Spleen (tissue), 13 donors: ENCODE measurements at places on chromosomes 4 and X. TPM values are rescaled to one million over a fixed set of nuclear protein-coding genes. Genes with fewer than 3 reads are reported as not detected.

DNA sequence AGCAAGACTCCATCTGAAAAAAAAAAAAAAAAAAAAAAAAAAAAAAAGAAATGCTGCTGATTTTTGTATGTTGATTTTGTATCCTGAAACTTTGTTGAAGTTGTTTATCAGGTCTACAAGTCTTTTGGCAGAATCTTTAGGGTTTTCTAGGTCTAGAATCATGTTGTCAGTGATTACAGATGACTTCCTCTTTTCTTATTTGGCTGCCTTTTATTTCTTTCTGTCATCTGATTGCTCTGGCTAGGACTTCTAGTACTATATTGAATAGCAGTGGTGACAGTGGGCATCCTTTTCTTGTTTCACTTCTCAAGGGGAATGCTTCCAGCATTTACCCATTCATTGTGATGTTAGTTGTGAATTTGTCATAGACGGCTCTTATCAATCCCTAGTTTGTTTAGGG is 334.4 kb downstream of the SPRY1 start:
- DNase-seq, result no peak

DNA sequence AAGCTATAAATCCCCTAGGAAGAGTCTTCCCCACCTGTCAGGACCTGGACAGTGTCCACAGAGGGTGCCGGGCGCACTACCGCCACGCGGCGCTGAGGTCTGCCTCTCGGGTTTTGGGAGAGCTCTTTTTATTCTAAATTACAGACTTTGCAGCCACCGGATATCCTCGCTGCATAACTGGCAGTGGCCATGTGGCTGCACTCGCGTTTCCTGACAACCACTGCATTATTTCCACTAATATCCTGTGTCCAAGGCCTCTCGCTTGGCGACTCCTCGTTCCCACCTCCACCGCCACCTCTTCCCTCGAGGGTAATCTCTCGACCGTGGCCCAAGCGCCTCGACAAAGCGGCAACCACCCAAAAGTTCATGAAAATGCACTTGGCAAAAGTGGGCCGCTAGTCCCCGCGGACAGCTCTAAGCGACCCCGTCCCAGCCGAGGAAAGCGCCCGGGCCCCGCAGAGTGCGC is 512 bp upstream of the TMEM131L start:
- DNase-seq, result peak; percentile 90

DNA sequence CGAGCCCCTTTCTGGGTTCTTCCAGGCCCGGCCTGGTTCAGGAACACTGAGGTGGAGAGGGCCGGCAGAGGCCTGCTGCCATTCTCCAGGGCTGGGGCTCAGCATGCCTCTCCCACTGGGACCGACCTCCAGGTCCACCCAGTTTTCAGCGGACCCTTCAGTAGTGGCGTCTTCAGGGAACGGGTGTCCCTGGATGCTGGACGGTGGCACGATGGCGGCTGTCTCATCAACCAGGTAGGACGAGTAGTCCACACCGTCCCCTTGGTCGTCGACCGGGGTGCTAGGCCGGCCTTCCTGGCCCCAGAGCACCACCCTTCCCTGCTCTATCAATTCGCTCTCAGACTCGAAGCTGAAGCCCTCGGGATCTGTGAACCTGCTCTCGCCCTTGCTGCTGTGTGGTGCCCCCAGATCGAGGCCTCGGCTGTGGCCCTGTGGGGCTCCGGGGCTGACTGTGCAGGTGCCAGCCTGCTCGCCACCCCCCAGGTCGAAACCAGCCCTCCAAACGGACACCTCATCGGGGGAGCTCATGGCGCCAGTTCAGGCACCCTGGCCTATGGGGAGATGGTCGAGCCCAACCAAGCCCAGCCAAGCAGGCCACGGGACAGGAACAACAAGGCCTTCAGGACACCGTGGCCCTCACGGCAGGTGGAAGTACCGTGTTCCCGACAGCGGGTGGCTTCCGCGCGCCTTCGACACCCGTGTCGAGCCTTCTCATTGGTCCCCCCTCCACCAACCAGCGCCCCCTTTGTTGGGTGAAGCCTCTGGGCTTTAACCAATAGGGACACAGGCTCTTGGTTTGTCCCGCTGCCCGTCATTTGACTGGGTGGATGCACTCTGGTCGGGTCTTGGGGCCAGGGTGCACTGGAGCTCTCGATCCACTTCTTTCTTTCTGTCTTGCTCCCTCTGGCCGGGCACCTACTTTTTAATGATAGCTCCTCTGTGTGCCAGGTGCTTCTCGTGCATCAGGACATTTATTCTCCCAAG is 814 bp upstream of the LOC101059915 start:
- DNase-seq, result peak; percentile 72

GRCh38 chrX:127207326-127207725 is 387.8 kb downstream of the PRR32 start:
- no peak for DNase-seq

GRCh38 chrX:127649011-127649410 is 403.2 kb downstream of the ACTRT1 start:
- DNase-seq, result no peak

DNA sequence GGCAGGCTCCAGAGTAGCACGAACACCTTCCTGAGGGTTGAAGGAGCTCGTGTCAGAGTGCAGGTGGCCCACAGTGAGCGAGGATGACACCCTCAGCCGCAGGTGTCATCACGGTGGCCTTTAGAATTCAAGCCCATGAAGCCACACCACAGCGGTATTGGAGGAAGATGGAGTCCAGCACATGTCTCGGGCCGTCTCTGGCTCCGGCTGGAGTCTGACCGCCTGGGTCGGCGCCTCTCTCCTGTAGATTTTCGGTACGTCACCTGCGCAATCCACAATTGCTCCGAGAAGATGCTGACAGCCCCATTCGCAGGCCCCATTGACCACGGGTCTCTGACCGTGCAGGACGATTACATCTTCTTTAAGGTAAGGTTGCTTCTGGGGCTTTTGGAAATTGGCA is 229.4 kb upstream of the PSAPL1 start:
- no peak for DNase-seq

GRCh38 chr4:28167411-28167810 is 1306.8 kb downstream of the STIM2 start:
- no peak for DNase-seq

- no peak for DNase-seq
These were observed 72.9 kb downstream of the WDR19 start for GRCh38 chr4:39255266-39255665.

DNA sequence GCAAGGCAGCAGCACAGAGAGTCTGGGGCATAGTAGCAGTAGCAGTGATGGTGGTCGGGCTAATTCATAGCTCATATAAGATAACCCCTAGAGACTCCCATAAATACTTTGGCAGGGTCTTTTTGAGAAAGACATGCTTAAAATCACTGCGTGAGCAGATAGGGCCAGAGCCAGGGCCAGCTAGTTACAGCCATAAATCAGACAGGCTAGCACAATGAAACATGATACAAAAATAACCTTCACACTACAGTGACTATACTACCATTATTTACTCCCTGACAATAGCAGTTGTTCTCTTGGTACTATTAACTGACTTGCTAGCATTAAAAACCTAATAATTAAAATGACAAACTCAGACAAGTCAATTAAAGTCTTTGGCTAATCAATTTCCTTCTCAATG is 295.9 kb downstream of the SMARCA1 start:
- DNase-seq, result no peak

DNA sequence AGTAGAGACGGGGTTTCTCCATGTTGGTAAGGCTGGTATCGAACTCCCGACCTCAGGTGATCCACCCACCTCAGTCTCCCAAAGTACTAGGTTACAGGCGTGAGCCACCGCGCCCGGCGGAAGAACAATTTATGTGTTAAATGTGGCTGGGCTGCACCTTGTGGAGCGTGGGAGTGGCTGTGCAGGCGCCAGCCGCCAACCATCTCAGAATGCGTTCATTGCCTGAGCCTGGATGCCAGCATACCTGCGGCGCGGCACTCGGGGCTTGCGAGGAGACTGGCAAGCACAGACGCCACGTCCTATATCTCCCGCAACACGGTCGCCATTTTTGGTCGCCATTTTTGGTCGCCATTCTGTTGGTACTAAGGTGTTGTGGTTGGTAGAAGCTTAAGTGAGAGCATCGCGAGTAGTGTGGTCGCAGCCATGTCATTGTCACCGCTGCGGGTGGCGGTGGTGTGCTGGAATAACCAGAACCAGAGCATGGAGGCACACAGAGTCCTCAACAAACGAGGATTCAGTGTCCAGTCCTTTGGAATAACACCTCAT is 193.6 kb upstream of the HTR2C start:
- peak; percentile 50 for DNase-seq

- peak; percentile 86 for DNase-seq
These were observed 105.8 kb downstream of the FAM53A start for GRCh38 chr4:1578251-1578773.

DNA sequence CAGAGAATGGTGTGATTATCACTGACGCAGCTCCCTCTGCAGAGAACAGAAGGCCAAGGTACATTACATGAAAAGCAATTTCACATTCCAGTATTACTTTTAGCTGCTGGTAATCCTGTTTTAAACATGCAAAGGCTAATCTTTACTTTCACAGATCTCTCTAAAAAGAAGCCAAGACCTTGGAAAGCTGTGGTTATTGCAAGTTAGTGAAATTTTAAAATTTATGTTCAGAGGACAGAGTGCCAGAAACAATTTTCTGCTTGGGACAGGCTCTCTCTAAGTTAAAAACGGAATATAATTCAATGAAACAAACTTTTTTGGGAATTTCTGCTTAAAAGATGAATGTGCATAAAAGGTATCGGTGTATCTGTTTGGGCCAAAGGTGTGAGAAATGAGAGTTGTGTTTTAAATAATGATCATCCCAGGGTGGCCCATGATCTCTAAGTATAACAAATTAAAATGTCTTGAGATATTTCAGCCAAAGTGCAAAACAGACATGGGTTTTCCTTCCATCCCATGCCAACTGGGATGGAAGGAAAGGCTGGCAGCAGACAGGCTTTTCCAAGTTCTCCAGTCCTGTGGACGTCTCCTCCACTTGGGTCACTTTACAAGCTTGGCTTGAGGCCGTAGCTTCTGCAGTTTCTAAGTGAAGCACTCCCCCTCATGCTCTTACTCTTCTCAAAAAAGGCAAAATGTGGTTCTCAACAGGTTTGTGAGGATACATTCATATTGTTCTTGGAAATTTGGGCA is 118.0 kb downstream of the DRD5 start:
- DNase-seq, result no peak

The TCEAL7 gene
- 4.7 TPM for total RNA-seq

The CYLC1 gene
- not detected for total RNA-seq
